ENCODE measurements at places on chromosomes 12 and 14. TPM values are rescaled to one million over a fixed set of nuclear protein-coding genes. Genes with fewer than 3 reads are reported as not detected.

Gene OTOGL
- 0.15 TPM for total RNA-seq

Gene GYS2
- total RNA-seq = not detected

DNA sequence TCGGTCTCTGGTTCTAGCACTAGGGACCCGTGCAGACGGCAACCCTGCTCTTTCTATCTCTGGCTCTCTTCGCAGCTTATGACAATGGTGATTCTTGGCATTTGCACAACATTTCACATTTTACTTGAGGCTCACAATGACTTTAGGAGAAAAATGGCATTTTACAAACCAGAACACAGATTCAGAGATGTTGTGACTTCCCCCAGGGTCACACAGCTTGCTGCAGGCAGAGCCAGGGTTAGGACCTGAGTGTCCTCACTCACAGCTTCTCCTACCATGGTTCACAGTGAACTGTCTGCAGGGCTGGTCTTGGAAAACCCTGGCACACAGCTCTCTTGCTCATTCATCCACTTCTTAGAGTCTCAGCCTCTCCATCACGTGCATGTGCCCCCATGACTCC is 23.7 kb downstream of the P2RX7 start:
- H3K27ac ChIP-seq = no peak overlapping the region
- no peak overlapping the region for H3K4me3 ChIP-seq

DNA sequence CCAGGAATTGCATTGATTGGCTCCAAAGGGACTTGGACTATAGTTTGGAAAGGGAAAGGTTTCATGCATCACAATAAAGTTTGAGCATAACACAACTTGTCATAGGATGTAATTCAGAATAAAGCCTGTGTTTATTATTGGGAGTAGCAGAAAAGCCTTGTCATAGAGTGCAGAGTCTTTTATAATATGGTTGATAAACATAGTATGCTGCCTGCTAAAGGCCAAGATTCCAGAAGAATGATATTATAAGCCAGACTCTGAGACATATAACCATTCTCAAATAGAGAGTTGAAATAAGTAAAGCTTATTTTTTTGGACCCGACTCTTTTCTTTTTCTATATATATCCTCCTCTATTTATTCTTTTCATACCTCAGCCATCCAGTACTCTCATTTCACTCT is 207.3 kb downstream of the LRIG3 start:
- no peaks in the 10 kb centered on the region for H3K36me3 ChIP-seq
